Heart right ventricle (tissue), 16 donors: ENCODE measurements at places on chromosomes 5 and 9. TPM values are rescaled to one million over a fixed set of nuclear protein-coding genes. Genes with fewer than 3 reads are reported as not detected.

Gene MVB12B
- polyA plus RNA-seq: 4.3 TPM

Gene C9orf153
- polyA plus RNA-seq: 0.44 TPM

Gene FST
- polyA plus RNA-seq: 0.74 TPM

DNA sequence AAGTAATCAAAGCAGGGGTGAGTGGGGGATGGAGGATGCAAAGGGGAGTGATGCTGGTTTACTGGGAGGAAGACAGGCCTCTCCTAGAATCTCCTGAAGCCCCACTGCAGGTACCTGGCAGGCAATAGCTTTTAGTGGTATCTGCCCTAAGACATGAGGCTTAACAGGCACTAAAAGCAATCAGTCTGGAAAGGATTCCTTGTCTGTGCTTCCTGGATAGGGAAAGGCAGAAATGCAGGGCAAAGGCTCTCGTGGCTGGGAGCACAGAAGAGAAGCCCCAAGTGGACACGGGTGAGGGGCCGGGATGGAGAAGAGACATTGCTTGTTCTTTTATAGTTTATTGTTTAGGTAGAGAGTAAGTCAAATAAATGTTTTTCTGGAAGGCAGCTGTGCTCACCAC is 40.1 kb downstream of the CCNJL start:
- peaks cover 43% of the 10 kb centered on the region for H3K4me1 ChIP-seq
- no peaks in the 10 kb centered on the region for H3K27me3 ChIP-seq
- no peak for DNase-seq
- H3K27ac ChIP-seq: no peak overlapping the region
- no peaks in the 10 kb centered on the region for H3K36me3 ChIP-seq

GRCh38 chr5:142549834-142550233 is 136.1 kb downstream of the FGF1 start:
- H3K4me1 ChIP-seq: peaks cover 21% of the 10 kb centered on the region
- no peak for DNase-seq
- H3K4me3 ChIP-seq: no peak overlapping the region
- no peak overlapping the region for H3K27ac ChIP-seq
- no peaks in the 10 kb centered on the region for H3K36me3 ChIP-seq
- H3K27me3 ChIP-seq: no peaks in the 10 kb centered on the region

DNA sequence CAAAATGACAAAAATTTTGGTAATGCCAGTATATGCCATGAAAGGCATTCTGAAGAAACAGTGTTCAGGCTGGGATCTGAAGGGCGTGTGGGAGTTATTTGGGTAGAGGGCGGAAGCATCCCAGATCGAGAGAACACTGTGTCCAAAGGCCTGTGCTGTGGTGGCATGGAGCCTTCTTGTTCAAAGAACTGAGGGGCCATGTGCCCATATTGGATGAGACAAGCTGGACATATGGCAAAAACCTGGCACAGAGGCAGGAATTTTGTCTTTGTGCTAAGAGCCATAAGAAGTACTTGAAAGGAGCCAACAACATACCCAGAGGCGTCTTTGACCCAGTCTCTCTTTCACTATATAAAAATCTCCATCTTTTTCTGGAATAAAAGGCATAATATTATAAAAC is 128.0 kb downstream of the SYK start:
- H3K27me3 ChIP-seq: peaks cover 6% of the 10 kb centered on the region
- DNase-seq: no peak
- H3K4me3 ChIP-seq: no peak overlapping the region
- no peaks in the 10 kb centered on the region for H3K36me3 ChIP-seq

DNA sequence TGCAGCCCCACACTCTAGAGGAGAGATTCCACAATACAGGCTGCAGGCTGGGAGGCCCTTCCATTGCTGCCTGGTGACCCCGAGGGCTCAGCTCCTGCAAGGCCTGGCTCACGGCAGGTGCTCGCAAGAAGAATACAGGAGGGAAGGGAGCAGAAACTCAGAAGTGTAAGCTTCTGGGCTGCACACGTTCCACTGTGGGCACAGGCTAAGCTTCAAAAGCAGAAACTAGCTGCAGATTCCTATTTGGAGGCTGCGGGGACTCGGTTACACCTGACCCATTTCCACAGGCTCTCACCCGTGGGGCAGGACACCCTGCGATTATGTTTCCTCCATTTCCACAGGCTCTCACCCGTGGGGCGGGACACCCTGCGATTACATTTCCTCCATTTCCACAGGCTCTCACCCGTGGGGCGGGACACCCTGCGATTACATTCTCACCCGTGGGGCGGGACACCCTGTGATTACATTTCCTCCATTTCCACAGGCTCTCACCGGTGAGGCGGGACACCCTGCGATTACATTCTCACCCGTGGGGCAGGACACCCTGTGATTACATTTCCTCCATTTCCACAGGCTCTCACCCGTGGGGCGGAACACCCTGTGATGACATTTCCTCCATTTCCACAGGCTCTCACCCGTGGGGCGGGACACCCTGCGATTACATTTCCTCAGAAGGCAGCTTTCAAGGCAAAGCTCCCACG is 10.3 kb downstream of the LPCAT1 start:
- no peak overlapping the region for H3K4me3 ChIP-seq
- H3K27me3 ChIP-seq: no peaks in the 10 kb centered on the region
- H3K36me3 ChIP-seq: peaks cover 55% of the 10 kb centered on the region
- no peaks in the 10 kb centered on the region for H3K4me1 ChIP-seq
- H3K27ac ChIP-seq: no peak overlapping the region

- H3K27me3 ChIP-seq: no peaks in the 10 kb centered on the region
- no peak for DNase-seq
- no peak overlapping the region for H3K4me3 ChIP-seq
- peaks cover 20% of the 10 kb centered on the region for H3K4me1 ChIP-seq
- H3K36me3 ChIP-seq: peaks cover 43% of the 10 kb centered on the region
Observed at GRCh38 chr5:126591549-126591948, 3.5 kb downstream of the ALDH7A1 start.

GRCh38 chr9:112312139-112312538 is 21.3 kb downstream of the PTBP3 start:
- DNase-seq: no peak
- H3K27ac ChIP-seq: no peak overlapping the region
- H3K4me3 ChIP-seq: no peak overlapping the region
- H3K36me3 ChIP-seq: no peaks in the 10 kb centered on the region
- no peaks in the 10 kb centered on the region for H3K27me3 ChIP-seq

- DNase-seq: no peak
- no peak overlapping the region for H3K4me3 ChIP-seq
- no peaks in the 10 kb centered on the region for H3K27me3 ChIP-seq
- no peaks in the 10 kb centered on the region for H3K36me3 ChIP-seq
- H3K27ac ChIP-seq: no peak overlapping the region
Observed at GRCh38 chr5:79850316-79850822, 140.7 kb downstream of the MTX3 start.

GRCh38 chr9:135566552-135566951 is 5.0 kb downstream of the PAEP start:
- H3K4me3 ChIP-seq: no peak overlapping the region
- H3K4me1 ChIP-seq: no peaks in the 10 kb centered on the region
- DNase-seq: no peak
- H3K27ac ChIP-seq: no peak overlapping the region
- peaks cover 18% of the 10 kb centered on the region for H3K27me3 ChIP-seq
- no peaks in the 10 kb centered on the region for H3K36me3 ChIP-seq

DNA sequence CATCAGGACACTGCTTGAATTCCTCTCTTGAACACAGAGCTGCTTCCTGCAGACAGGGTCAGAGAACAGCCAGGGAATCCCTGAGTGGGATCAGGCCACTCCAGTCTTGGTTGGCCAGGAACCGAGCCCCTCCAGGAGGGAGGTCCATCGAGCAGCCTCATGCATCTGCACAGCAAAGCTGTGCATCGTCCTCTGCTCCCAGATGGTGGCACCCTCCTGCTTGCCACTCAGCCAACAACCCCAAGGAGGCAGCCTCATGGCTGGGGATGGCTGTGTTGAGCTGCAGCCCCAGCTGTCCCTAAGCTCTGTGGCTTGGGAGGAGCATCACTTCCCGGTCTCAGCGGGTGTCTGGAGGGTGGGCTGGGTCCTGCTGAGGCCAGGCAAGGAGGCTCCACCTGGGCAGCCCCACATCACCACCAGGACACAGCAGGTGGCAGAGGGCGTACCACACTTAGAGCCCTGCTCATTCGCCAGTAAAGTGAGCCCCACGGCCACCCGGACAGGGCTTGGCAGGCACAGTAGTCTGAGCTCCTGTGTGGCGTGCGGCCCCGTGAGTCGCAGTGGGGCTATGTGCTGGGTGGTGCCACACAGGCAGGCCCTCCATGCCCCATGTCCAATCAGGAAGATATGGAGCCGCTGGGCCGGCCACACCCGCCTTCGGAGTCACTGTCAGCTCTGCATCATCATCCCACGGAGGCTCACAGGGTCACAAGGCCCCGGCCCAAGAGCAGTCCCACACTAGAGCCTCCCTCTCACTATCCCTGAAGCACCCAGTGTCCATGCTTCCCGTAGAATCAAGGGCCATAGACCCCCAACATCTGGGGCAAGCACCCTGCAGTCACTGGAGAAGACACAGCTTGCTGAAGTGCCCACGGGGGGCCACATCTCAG is 11.9 kb downstream of the LPCAT1 start:
- no peaks in the 10 kb centered on the region for H3K36me3 ChIP-seq
- no peaks in the 10 kb centered on the region for H3K27me3 ChIP-seq
- H3K27ac ChIP-seq: no peak overlapping the region
- DNase-seq: no peak
